ENCODE measurements at places on chromosomes 2 and 18.
A peak's percentile ranks its signal among the peaks of the same experiment; 100 is the strongest.

- no peak overlapping the region for H3K4me3 ChIP-seq
- no peaks in the 10 kb centered on the region for H3K27me3 ChIP-seq
- H3K36me3 ChIP-seq = no peaks in the 10 kb centered on the region
- H3K27ac ChIP-seq = no peak overlapping the region
- peaks cover 5% of the 10 kb centered on the region for H3K4me1 ChIP-seq
- no peak for DNase-seq
Measured at GRCh38 chr2:241925277-241925676, 55.7 kb downstream of the RTP5 start.

- no peaks in the 10 kb centered on the region for H3K4me1 ChIP-seq
- no peak overlapping the region for H3K4me3 ChIP-seq
- no peaks in the 10 kb centered on the region for H3K27me3 ChIP-seq
- no peak overlapping the region for H3K27ac ChIP-seq
- no peak for DNase-seq
- no peaks in the 10 kb centered on the region for H3K36me3 ChIP-seq
Measured at GRCh38 chr2:65557616-65558573, 125.5 kb upstream of the SPRED2 start.

DNA sequence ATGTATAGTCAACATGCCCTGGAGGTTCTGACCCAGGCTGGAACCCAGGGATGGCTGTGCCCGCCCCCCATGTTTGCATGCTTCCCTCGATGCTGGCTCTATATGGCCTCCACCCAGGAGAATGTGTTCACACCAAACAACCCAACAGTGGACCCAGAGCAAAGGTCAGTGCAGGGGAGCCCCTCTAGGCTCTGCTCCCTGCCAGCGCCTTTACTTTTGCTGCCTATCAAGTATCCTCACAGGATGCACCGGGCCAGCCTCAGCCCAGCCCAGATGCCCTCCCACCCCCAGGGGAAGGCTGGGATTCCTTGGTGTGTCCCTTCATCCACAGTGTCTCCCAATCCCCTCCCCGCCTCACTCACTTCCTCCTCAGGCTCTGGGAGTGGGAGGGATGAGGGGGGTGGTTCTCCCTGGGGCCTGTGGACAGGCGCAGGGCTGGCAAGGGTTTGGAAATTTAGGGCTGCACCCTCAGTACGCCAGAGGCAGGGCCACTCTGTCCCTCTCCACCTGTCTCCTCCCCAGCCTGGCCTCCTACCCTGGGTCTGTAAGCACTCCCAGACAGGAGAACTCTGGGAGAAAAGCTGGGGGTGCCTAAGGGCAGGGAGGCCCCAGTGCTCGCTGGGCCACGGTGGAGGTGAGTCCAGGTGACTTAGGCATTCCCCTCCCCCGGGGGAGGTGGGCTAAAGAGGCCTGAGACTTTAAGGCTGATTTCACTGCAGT is 2.3 kb downstream of the ATP6V1B1 start:
- H3K4me1 ChIP-seq = no peaks in the 10 kb centered on the region
- H3K36me3 ChIP-seq = no peaks in the 10 kb centered on the region
- no peak for DNase-seq
- H3K27ac ChIP-seq = no peak overlapping the region
- H3K27me3 ChIP-seq = no peaks in the 10 kb centered on the region

DNA sequence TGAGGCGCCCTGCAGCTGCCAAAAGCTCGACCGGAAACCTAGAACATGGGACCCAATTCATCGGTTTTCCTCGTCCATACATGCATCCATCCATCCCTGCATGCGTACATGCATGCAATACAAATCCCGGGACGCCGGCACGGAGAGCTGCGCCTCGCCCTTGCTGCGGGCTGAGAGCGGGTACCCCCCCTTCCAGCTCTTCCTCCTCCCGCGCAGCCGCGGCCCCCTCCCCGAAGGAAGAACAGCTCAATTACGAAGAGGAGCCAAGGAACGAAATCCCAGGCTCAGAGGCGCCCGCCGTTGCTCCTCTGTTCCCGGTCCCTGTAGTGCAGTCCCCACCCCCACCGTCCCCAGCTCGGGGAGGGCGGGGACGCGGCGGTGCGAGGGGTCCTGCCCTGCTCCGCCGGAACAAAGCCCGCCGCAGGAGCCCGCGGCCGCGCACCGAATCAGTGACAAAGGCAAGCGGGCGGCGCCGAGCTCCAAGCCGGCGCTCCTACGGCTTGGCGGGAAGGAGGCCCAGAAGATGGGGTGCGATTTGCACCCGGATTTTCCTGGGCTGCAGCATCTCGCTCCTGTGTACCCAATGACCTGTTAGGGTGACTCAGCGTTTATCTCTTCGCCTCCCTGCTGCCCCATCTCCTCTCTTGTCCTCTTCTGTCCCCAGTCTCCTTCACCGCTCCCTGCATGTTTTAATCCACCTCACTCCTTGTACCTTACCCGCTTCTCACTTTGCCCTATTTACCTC is 8.9 kb upstream of the POU3F3 start:
- peaks cover 3% of the 10 kb centered on the region for H3K4me1 ChIP-seq
- no peak overlapping the region for H3K27ac ChIP-seq
- DNase-seq = no peak
- no peaks in the 10 kb centered on the region for H3K36me3 ChIP-seq
- no peaks in the 10 kb centered on the region for H3K27me3 ChIP-seq

GRCh38 chr2:70132244-70133126 is 45.2 kb downstream of the PCBP1 start:
- H3K4me3 ChIP-seq = peak overlapping the region; percentile 31
- no peaks in the 10 kb centered on the region for H3K36me3 ChIP-seq
- H3K27ac ChIP-seq = peak overlapping the region; percentile 86
- H3K27me3 ChIP-seq = no peaks in the 10 kb centered on the region
- peak; percentile 51 for DNase-seq
